Smooth muscle cell of the brain vasculature (primary cell): ENCODE measurements at places on chromosomes 4 and X.

- DNase-seq = no peak
These were observed 176.1 kb downstream of the AASDH start for GRCh38 chr4:56211202-56211601.

DNA sequence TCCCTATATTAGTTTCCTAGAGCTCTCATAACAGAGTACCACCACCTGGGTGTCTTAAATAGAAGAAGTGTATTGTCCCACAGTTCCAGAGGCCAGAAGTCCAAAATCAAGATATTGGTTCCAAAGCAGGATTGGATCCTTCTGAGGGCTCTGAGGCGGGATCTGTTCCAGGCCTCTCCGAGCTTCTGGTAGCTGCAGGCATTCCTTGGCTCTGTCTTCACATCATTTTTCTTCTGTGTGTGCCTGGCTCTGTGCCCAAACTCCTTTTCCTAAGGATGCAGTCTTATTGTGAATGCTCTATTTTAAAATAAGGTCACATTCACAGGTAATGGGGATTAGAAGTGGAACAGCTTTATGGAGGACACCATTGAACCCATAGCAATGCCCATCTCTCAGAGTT lies 253.7 kb upstream of the TAPT1 start:
- no peak for DNase-seq

- DNase-seq = no peak
These were observed 328.0 kb downstream of the NAF1 start for GRCh38 chr4:162838671-162839070.

DNA sequence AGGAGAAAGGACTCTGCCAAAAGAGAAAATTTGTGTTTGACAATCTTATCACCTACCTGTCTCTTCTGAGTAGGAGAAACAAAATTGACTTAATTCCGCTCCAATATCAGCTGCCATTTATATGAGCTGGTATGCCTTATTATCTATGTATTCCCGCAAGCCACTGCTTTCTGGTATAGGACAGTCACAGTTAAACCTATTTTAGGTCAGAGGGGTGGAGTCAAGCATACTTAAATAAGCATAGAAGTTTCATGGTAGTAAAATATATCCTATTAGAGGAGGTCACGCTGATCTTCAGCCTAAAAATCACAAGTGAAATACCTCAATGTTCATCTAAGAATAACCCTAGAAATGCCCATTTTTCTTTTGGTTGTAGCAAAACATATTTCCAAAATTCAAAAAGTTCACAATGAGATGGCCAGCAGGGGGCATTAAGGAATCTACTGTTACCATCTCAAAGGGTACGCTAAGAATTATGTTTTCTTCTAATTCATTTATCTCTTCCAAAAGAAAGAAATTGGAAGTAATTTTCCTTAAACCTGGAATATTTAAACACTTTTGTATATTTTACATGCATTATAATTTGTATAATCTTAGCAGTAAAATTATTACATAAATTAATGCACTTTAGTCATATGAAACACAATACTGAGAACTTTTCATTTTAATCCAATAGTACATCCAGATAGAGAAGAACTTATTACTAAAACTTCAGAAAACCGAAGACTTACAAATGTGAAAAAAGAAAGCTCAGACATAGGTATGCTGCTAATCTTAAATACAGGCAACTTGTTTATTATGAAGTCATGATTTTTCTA lies 10.5 kb downstream of the PPAT start:
- no peak for DNase-seq

DNA sequence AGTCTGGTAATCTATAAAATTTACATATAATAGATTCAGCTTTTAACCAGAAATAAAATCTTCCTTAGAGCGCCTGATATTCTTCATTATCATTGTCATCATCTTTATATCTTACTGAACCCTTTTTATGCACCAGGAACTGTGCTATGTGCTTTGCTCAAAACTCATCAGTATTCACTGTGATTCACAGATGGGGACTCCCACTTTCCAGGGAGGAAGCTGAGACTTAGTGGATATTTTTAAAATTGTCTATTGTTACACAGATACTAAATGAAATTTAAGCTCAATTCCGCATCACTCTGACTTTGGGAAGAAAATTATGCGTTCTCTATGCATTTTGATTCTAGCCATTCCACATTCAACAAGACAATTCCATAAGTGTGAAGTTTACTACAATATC lies 34.8 kb upstream of the SULT1E1 start:
- DNase-seq = no peak

- DNase-seq = no peak
These were observed 166.4 kb upstream of the ATP6AP2 start for GRCh38 chrX:40414335-40414734.

GRCh38 chr4:168955674-168956073 lies 54.4 kb downstream of the CBR4 start:
- DNase-seq = no peak

- DNase-seq = no peak
These were observed 232.2 kb upstream of the IGFBP7 start for GRCh38 chr4:57342411-57342810.

DNA sequence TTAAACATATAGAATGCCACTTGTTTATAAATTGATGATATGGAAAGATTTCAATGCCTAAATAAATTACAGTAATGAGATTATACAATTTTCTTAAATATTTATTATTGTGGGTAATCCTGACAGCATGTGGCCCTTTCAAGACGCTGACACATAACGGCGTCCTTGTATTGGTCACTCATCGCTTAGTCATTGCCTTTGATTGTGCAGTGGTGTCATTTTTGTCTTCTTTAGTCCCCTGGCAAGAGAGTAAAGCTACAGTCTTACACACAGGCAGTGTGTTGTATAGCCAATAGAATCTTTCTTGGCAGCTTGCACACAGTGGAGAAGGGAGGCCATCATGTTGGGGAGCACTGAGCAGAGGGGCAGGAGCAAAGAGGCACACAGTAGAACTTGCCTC lies 361.8 kb upstream of the GALNT7 start:
- no peak for DNase-seq

DNA sequence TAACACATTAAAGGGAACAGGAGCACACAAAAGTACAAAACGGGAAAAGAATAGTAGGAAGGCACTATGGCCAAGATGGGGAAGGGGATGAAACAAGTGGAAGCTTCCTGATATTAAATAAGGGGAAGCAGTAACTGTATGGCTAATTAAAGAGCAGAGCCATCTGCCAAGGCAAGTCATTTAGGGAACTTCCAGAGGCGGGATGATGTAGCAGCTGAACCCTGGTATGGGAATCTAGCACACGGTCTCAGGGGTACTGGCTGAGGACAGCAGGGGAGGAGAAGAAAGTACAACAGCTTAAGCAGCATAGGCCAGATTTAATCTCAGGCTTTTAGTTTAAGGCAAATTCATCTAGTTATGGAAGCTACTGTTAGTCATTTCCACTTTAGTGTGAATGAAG lies 59.1 kb downstream of the IGFBP7 start:
- no peak for DNase-seq
